H54 (cell line): ENCODE measurements at places on chromosomes 16 and 17.

DNA sequence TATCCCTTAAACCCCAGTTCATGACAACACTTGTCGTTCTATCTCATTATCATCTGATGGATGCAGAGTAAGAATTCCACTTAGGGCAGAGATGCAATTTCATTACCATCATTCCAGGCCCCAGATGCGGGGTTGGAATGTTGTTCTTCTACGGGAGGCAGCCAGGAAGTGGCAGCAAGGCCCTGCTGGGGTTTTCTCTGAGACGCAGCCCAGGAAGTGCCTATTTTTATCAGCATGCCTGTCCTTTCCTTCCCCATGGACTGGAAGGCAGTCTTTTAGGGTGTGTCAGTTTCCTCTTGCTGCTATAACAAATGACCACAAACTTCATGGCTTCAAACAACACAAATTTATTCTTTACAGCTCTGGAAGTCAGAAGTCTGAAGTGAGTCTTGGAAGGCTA is 246.6 kb upstream of the DYNLRB2 start:
- no peak for DNase-seq

- no peak for DNase-seq
Measured at GRCh38 chr16:70784692-70785555, 16.0 kb downstream of the VAC14 start.

DNA sequence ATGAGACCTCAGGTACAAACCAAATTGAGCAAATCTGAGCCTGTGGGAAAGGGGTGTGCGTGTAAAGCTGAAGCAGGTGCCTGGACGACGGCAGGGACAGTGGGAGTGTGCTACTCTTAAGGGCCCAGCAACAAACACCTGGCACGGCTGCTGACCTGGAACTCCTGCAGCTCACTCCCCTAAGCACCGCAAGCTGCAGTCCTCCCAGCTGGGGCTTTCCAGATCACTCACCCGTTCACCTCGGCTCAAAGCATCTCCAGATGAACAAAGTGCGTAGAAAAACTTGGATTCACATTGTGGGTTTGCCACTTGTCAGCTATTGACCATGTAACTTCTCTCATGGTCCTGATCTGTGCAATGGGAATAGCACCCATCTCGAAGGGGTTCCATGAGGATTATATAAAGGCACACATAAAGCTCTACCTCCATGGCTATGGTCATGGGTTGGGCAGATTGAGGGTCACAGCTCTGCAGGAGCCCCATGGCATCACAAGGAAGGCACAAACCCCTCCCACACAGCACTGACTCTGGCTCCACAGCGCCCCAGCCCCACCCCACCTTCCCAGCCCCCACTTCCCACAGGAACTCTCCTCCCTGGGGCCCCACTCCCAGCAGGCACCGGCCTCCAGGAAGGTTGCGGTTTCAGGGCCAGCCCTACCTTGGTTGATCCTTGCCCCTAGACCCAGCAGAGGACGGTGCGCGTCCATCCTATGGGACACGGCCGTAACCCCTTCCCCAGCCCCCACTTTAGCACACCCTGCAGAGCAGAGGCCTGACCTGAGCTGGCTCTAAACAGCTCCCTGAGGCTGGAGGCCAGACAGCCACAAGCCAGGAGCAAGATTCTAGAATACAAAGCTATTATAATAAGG is 21.9 kb downstream of the ST3GAL2 start:
- no peak for DNase-seq

DNA sequence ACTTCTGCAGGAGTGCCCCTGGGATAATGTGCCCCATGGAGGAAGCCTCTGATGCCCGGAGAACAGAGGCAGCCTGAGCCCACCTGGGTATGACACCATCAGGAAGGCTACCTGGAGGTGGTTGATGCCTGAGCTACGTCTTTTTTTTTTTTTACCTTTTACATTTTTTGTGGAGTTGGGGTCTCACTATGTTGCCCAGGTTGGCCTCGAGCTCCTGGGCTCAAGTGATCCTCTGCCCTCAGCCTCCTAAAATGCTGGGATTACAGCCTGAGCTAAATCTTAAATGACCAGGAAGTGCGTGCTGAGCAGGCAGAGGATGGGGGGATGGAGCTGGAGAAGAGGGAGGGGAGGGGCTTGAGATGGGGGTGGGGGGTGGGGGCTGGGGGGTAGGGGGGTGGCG is 32.7 kb downstream of the ABCC6 start:
- no peak for DNase-seq

DNA sequence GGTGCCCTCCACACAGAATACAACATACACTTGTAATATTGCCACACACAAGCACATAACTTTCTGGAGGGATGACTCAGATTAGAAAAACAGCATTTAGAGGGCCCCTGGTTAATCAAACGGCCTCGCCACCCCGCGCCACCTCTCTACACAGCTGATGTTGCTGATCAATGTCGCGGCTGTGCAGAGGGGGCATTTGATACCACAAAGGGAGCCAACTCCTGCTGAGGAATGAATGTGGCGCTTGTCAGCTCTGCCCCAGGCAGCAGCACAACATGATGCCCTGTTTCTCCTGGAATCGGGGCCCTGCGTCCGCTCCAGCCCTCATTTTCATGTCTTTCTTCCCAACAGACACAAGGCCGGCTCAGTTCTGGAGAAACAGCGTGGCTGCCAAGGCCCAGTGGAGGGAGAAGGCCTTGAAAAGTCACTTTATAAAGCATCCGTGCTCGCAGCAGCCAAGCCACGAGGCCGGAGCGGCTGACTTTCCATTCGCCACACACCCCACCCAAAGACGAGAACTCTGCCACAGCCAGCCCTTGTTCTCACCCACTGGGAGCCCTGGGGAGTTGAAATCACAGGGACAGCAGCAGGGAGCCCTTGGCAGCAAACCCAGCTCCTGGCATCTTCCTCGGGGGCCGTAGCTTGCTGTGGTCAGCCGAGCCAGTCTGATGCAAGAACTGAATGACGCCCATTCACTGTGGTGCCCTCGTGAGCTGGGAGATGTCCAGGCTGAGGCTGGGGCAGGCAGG is 65.6 kb downstream of the XYLT1 start:
- DNase-seq, result no peak

GRCh38 chr17:7717756-7718350 is 309 bp downstream of the DNAH2 start:
- DNase-seq, result no peak

DNA sequence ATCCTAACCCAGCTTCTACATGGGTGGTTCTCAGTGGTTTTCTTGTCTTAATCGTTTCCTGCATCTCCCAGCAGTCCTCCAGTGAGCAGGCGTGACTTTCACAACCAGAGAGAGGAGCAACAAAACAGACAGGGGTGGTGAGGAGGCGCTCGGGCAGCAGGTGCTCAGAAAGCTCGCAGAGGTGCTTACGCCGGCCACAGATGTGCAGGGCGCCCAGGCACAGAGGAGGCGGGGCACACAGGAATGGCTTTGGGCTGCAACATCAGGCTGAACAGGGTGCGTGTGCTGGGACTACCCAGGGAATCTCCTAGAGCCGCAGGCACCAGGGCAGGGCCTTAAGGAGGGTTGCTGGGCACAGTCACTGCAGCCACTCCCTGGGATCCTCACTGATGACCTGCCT is 32.6 kb downstream of the KLHDC4 start:
- no peak for DNase-seq

- DNase-seq, result no peak
Measured at GRCh38 chr16:2981177-2981898, 1.1 kb upstream of the PKMYT1 start.

GRCh38 chr17:40551879-40552768 is 13.1 kb downstream of the CCR7 start:
- no peak for DNase-seq
